GM23248 (cell line): ENCODE measurements at places on chromosomes 7 and 10. TPM values are rescaled to one million over a fixed set of nuclear protein-coding genes. Genes with fewer than 3 reads are reported as not detected.
A peak's percentile ranks its signal among the peaks of the same experiment; 100 is the strongest.

UFSP1 gene
- total RNA-seq, result 6.7 and 9.9 TPM in 2 replicates

PLPP4 gene
- 22.5 and 30.0 TPM in 2 replicates for total RNA-seq

SPDYE6 gene
- total RNA-seq, result not detected in 2 replicates

HOXA10 gene
- total RNA-seq, result 27.4 and 29.3 TPM in 2 replicates

HOXA3 gene
- 0.63 and 2.1 TPM in 2 replicates for total RNA-seq

SFTPA1 gene
- total RNA-seq, result not detected in 2 replicates

SLC26A3 gene
- not detected in 2 replicates for total RNA-seq

EGR2 gene
- total RNA-seq, result 0.76 and 1.1 TPM in 2 replicates

GSTO2 gene
- 1.1 and 8.7 TPM in 2 replicates for total RNA-seq

UCN3 gene
- not detected in 2 replicates for total RNA-seq

TMEM130 gene
- total RNA-seq, result not detected in 2 replicates

- no peaks in the 10 kb centered on the region for H3K36me3 ChIP-seq
- peaks cover 42% of the 10 kb centered on the region for H3K4me1 ChIP-seq
- no peak overlapping the region for H3K4me3 ChIP-seq
- DNase-seq, result peak; percentile 4
- no peak overlapping the region for H3K27ac ChIP-seq
Measured at GRCh38 chr10:72173619-72174296, 42.1 kb upstream of the ANAPC16 start.

- no peaks in the 10 kb centered on the region for H3K36me3 ChIP-seq
- H3K4me1 ChIP-seq, result peaks cover 4% of the 10 kb centered on the region; the same call in 1 of the 2 replicates
- no peaks in the 10 kb centered on the region for H3K27me3 ChIP-seq
- DNase-seq, result no peak
Measured at GRCh38 chr7:70267381-70268120, 669.3 kb downstream of the AUTS2 start.

GRCh38 chr7:55574051-55574717 is 1.9 kb upstream of the VOPP1 start:
- peak overlapping the region; percentile 11; the same call in 1 of the 2 replicates for H3K27ac ChIP-seq
- H3K27me3 ChIP-seq, result no peaks in the 10 kb centered on the region
- H3K4me3 ChIP-seq, result no peak overlapping the region
- H3K4me1 ChIP-seq, result peaks cover 36% of the 10 kb centered on the region
- DNase-seq, result peak; percentile 45

DNA sequence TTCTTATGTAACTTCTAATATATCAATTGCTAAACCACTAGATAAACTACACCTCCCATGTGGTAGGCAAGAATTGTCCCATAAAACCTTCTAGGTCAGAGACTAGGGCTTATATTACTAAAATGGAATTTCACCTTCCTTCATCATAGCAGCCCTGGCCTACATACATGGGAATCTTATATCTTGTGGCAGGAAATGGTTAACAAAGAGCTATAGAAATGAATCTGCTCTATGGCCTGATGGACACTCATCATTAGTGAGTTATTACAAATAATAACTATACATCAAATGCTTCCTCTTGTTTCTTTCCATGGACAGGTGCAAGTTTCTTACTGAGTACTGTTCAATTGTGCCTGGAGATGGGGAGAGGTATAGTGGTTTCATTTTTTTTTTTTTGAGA is 62.3 kb upstream of the PDLIM1 start:
- no peaks in the 10 kb centered on the region for H3K36me3 ChIP-seq
- no peaks in the 10 kb centered on the region; the same call in 1 of the 2 replicates for H3K4me1 ChIP-seq
- H3K4me3 ChIP-seq, result no peak overlapping the region

GRCh38 chr7:67364441-67365017 is 367.9 kb downstream of the TYW1 start:
- no peak overlapping the region for H3K27ac ChIP-seq
- DNase-seq, result no peak
- no peak overlapping the region for H3K4me3 ChIP-seq
- H3K36me3 ChIP-seq, result no peaks in the 10 kb centered on the region
- H3K4me1 ChIP-seq, result no peaks in the 10 kb centered on the region

DNA sequence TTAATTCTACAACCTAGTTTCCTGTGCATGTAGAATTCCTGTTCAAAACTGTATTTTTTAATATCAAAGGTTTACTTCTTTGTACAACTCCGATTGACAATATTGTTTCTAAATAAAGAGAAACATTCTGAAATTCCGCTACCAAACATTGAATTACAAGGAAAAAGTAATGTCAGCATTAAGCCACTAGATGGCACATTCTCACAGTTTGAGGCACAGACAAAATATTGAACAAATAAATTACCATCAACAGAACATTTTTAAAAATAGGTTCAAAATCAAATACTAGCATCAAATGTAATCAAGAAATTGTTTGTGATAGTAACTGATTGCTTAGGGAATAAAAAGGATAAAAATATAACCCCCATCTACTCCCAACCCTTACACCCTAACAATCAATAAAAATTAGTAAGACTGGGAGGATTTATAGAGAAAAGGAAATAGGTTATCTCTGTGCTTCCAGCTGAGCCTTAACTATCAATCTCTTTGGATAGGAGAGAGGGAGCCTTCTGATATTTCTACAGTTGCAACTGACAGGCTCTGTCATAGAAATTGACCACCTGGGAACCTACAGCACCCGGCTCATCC is 86.6 kb upstream of the C7orf33 start:
- H3K36me3 ChIP-seq, result no peaks in the 10 kb centered on the region
- peaks cover 30% of the 10 kb centered on the region for H3K27me3 ChIP-seq
- H3K27ac ChIP-seq, result no peak overlapping the region
- no peaks in the 10 kb centered on the region for H3K4me1 ChIP-seq
- H3K4me3 ChIP-seq, result no peak overlapping the region

- peak overlapping the region; percentile 45 for H3K27ac ChIP-seq
- DNase-seq, result peak; percentile 89
- no peaks in the 10 kb centered on the region for H3K36me3 ChIP-seq
Measured at GRCh38 chr7:102044984-102045673, 227.7 kb downstream of the CUX1 start.

GRCh38 chr7:35529713-35530112 is 165.2 kb downstream of the HERPUD2 start:
- H3K27ac ChIP-seq, result no peak overlapping the region
- H3K4me1 ChIP-seq, result no peaks in the 10 kb centered on the region
- H3K4me3 ChIP-seq, result no peak overlapping the region
- no peak for DNase-seq
- H3K27me3 ChIP-seq, result peaks cover 29% of the 10 kb centered on the region

GRCh38 chr10:59524348-59524747 is 162.0 kb upstream of the FAM13C start:
- no peaks in the 10 kb centered on the region for H3K4me1 ChIP-seq
- H3K4me3 ChIP-seq, result no peak overlapping the region
- no peaks in the 10 kb centered on the region for H3K27me3 ChIP-seq
- H3K27ac ChIP-seq, result no peak overlapping the region
- no peak for DNase-seq

DNA sequence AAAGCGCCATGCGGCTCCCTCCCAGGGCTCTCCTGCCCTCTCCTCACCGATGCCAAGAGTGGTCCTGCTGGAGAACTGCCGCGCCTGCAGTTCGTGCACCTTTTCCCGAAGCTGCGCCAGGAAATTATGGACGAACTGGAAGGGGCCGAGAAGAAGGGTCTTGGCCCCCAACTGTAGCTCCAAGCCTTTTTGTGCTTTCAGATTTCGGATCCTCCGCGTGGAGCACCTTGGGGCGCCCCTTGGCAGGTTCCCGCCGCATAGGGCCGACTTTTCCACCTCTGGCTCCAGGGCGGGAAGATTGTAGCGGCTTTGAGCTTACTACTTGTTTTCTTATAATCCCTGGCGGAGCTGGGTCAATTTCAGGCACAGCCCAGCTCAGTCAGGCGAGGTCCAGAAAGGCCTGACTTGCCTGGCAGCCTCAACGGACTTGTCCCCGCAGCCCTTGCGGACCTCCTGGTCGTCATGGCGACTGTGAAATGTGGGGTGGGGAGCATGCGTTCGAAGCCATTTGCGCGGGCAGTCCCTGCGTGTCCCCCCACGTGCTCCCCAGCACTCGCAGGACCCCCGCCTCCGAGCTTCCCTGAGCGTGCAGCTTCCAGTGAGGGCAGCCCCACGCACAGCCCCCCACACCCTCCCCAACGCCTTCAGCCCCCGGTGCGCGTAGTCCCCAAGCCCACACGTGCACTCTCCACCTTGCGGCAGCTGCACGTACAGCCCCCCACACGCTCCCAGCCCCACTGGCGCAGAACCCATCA is 129.9 kb downstream of the KBTBD2 start:
- peak overlapping the region; percentile 66 for H3K4me3 ChIP-seq
- H3K4me1 ChIP-seq, result peaks cover 13% of the 10 kb centered on the region; the same call in 1 of the 2 replicates

- no peak overlapping the region for H3K27ac ChIP-seq
- H3K4me3 ChIP-seq, result no peak overlapping the region
- H3K27me3 ChIP-seq, result no peaks in the 10 kb centered on the region
- no peaks in the 10 kb centered on the region for H3K4me1 ChIP-seq
- no peak for DNase-seq
Measured at GRCh38 chr10:67171970-67172369, 246.1 kb downstream of the LRRTM3 start.

DNA sequence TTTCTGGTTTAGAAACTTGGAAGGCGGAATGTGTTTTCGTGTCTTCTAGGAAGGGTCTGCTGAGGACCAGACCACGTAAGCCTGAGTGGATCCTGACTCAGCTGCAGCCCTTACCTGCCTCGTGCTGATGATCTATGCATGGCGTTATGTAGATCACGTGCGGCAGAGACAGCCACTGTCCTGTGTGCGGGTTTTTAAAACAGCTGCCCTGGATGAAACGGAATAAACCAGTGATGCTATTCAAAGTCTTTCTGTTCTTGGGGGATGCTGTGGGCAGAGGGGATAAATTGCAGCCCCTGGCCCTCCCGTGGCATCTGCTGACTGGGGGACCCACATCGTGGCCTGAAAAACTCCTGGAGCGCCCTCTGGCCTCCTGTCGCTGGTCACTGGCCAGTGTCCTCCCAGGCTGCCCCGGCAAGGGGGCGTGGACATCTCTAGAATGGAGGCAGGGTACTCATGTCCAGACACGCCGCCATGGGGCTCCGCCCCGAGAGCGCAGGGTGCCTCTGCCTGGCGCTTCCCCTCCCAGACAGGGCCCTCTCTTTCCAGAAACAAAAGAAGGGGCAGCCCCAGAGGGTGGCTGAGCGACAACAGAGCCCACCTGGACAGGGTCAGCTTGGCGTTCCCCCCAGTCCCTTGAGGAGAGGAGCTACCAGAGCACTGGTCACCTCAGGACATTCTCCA is 13.2 kb downstream of the ALKBH4 start:
- H3K27me3 ChIP-seq, result no peaks in the 10 kb centered on the region
- peak; percentile 33 for DNase-seq
- no peaks in the 10 kb centered on the region for H3K36me3 ChIP-seq
- H3K27ac ChIP-seq, result no peak overlapping the region
- no peaks in the 10 kb centered on the region for H3K4me1 ChIP-seq

- H3K27me3 ChIP-seq, result no peaks in the 10 kb centered on the region
- DNase-seq, result no peak
- no peaks in the 10 kb centered on the region for H3K4me1 ChIP-seq
- H3K36me3 ChIP-seq, result no peaks in the 10 kb centered on the region; the same call in 1 of the 2 replicates
- H3K27ac ChIP-seq, result no peak overlapping the region
Measured at GRCh38 chr7:2729031-2729892, 41.3 kb downstream of the AMZ1 start.

GRCh38 chr10:113131613-113132261 is 181.7 kb downstream of the TCF7L2 start:
- DNase-seq, result peak; percentile 93
- no peaks in the 10 kb centered on the region for H3K27me3 ChIP-seq
- H3K36me3 ChIP-seq, result no peaks in the 10 kb centered on the region
- H3K4me1 ChIP-seq, result peaks cover 66% of the 10 kb centered on the region
- peak overlapping the region; percentile 62 for H3K4me3 ChIP-seq
- H3K27ac ChIP-seq, result peak overlapping the region; percentile 95

- H3K27me3 ChIP-seq, result no peaks in the 10 kb centered on the region
- H3K4me1 ChIP-seq, result no peaks in the 10 kb centered on the region
- no peak overlapping the region for H3K27ac ChIP-seq
- DNase-seq, result no peak
- H3K4me3 ChIP-seq, result no peak overlapping the region
Measured at GRCh38 chr10:132674311-132674710, 111.6 kb downstream of the NKX6-2 start.

DNA sequence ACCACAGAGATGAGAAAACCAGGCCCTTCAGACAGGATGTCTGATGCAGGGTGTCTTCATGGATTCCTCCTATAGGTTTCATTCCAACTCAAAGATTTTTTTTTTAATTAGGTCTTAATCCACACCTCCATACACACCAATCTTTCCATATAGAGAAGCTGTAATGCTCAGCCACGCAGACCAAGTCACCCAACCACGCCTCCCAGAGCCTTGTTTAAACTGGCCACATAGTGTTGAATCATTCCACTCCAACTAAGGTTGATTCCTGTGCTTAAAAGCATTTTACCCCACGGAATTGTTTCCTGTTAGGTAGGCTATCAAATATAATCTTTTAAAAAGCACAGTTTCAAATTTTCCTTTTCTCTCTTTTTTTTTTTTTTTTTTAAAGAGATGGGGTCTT is 153.6 kb downstream of the TYW1B start:
- H3K36me3 ChIP-seq, result no peaks in the 10 kb centered on the region
- 0 out of 2 replicates have a peak, but pooled peaks cover under 1% of the 10 kb centered on the region for H3K27me3 ChIP-seq
- no peak overlapping the region for H3K4me3 ChIP-seq
- peaks cover 5% of the 10 kb centered on the region; the same call in 1 of the 2 replicates for H3K4me1 ChIP-seq
- no peak for DNase-seq

- peak; percentile 18 for DNase-seq
- no peak overlapping the region for H3K4me3 ChIP-seq
- H3K4me1 ChIP-seq, result no peaks in the 10 kb centered on the region
- H3K36me3 ChIP-seq, result peaks cover 85% of the 10 kb centered on the region
- H3K27me3 ChIP-seq, result no peaks in the 10 kb centered on the region
- no peak overlapping the region for H3K27ac ChIP-seq
Measured at GRCh38 chr7:66804001-66804400, 63.5 kb downstream of the RABGEF1 start.

DNA sequence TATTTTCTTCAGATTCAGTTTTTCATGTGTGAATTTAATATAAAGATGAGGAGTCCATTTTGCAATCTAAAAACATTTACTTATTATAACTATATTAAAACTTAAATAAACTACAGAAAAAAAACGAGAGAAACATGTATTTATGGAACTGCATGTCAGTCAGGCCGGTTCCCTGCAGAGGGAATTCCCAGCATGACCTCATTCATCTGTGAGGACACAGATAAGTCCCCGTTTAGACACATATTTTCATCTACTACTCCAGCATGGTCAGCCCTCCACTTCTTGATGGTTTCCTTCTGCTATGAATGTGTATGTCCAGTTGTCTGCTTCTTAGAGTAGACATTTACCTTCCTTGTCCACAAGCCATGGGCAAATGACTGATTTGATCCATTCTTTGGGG is 339.1 kb downstream of the SEMA3D start:
- H3K27ac ChIP-seq, result no peak overlapping the region
- no peak for DNase-seq
- H3K27me3 ChIP-seq, result no peaks in the 10 kb centered on the region
- H3K36me3 ChIP-seq, result no peaks in the 10 kb centered on the region
- no peaks in the 10 kb centered on the region for H3K4me1 ChIP-seq

GRCh38 chr7:1539181-1539881 is 8.8 kb downstream of the MAFK start:
- peak; percentile 88 for DNase-seq
- peaks cover 21% of the 10 kb centered on the region for H3K4me1 ChIP-seq
- H3K27ac ChIP-seq, result peak overlapping the region; percentile 99
- H3K36me3 ChIP-seq, result no peaks in the 10 kb centered on the region; the same call in 1 of the 2 replicates
- no peaks in the 10 kb centered on the region for H3K27me3 ChIP-seq

GRCh38 chr7:22061775-22062174 is 116.1 kb upstream of the CDCA7L start:
- H3K27me3 ChIP-seq, result peaks cover 8% of the 10 kb centered on the region
- no peak overlapping the region for H3K4me3 ChIP-seq
- H3K27ac ChIP-seq, result no peak overlapping the region
- H3K4me1 ChIP-seq, result no peaks in the 10 kb centered on the region

- no peaks in the 10 kb centered on the region for H3K27me3 ChIP-seq
- H3K36me3 ChIP-seq, result no peaks in the 10 kb centered on the region
- H3K4me3 ChIP-seq, result peak overlapping the region; percentile 36
- peak overlapping the region; percentile 35 for H3K27ac ChIP-seq
Measured at GRCh38 chr10:22648547-22648961, 65.8 kb downstream of the PIP4K2A start.
